ENCODE measurements at places on chromosomes 5 and 9. TPM values are rescaled to one million over a fixed set of nuclear protein-coding genes. Genes with fewer than 3 reads are reported as not detected.

DNA sequence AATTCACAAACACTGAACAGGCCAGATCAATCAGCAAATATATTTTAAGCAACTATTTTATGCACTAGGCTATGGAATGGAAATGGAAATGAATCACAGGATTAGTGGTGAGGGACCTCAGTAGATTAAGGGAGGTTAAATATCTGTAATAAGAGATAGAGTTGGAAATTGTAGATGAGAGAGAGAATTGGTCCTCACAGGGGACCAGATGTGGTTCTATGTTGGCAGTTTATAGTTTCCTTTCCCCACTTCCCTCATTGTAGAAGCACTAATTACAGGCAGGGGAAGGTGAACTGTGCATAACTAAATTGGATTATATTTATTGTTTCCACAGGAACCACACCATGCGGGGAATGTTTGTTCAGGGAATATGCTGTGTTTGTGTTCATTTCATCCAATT, 496.2 kb downstream of the ARHGEF28 start:
- no peak for DNase-seq

GRCh38 chr5:126054577-126055347, 368.4 kb upstream of the GRAMD2B start:
- DNase-seq, result no peak

DNA sequence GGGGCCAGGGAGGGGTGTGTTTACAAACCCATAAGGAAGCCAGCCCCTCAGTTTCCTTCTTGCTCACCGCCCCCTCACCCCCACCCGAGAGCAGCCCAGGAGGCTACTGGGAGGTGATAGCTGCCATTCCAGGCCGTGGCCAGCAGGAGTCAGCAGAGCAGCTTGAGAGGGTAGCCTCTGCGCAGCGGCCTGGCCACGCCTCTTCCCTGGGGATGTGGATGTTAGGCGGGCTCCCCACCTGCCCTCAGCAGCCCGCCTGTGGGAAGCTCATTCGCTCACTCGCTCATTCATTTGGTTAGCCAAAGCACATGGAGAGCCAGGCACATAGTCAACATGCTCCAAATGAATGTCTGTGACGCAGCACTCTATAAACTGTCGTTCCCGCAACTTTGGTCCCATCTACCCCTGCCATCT, 6.1 kb upstream of the DPM2 start:
- peak; percentile 95 for DNase-seq

- no peak for DNase-seq
These were observed 5.0 kb downstream of the SQSTM1 start for GRCh38 chr5:179825655-179826182.

GRCh38 chr5:97797994-97798451, 615.0 kb upstream of the RIOK2 start:
- no peak for DNase-seq

DNA sequence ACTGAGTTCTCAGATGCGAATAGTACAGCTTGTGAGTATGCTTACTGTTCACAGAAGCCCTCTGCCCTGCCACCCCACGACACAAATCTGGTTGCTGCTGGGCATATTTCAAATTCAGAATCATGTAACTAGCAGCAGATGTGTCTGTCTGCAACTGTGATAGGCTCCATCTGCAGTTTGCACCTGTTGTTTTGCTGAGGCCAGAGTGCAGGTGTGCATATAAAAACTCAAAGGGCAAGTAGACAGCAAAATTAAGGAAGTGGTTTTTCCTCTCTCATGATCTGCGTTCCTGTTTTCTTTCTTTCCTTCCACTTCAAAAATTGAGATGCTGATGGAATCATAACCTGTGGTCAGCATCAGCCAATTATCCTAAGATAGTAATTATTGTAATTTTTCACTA, 1000.5 kb downstream of the PTPRD start:
- DNase-seq, result no peak

DNA sequence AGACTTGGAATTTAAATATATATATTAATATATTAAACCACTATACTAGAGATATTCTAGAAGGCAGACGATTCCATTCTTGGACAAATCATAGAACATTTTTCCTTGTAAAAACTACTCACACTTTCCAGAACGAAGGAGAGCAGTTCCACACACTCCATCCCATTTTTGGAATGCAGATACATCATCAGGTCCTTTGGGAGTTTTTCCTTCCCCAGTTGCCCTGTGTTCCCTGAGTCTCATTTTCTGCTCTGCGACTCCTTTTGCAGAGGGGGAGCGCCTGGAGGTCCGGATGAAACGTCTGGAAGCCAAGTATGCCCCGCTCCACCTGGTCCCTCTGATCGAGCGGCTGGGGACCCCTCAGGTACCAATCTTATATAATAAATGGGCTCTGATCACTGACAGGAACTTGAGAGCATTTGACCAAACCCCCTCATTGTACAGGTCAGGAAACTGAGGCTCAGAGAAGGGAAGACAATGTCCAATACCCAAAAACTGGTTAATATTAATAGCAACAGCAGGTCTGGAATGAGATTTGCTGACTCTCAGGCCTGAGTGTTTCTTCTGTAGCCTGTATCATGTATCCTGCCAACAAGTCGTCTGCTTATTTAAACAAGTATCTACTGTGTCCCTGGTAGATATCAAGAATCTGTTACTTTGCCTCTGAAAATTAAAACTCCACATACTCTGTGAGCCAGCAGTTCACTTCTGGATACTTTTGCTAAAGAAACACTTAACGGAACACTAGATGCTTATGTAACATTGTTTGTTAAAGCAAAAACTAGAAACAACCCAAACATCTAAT, 76.8 kb upstream of the NIPAL4 start:
- DNase-seq, result no peak

GRCh38 chr5:171869956-171870355, 84.3 kb downstream of the SMIM23 start:
- no peak for DNase-seq

DNA sequence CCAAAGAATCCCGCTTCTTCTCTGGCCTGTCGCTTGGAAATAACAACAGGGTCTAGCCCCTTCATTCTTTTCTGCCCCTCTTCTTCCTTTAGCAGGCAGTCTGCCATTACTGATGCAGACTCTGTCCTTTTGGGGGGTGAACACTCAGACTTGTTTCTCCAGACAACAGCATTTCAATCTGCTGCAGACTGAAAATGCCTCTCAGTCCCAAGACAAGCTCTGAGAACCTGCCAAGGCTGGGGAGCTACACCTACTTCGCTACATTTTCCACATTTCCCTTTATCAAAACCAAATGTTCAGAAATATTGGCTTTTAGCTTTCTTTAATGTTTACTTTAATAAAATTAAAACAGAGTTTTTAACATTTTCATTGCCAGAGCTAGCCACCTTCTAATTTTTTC, 152.4 kb downstream of the MPDZ start:
- DNase-seq, result no peak

GRCh38 chr5:69043655-69043996, 50.2 kb upstream of the SLC30A5 start:
- DNase-seq, result no peak

GRCh38 chr5:132746954-132747615, at the start of gene CCNI2:
Gene CCNI2, plus strand, starts transcription at chr5:132747426. Its CDS starts 70 bp downstream, at chr5:132747496.
- DNase-seq, result no peak

DNA sequence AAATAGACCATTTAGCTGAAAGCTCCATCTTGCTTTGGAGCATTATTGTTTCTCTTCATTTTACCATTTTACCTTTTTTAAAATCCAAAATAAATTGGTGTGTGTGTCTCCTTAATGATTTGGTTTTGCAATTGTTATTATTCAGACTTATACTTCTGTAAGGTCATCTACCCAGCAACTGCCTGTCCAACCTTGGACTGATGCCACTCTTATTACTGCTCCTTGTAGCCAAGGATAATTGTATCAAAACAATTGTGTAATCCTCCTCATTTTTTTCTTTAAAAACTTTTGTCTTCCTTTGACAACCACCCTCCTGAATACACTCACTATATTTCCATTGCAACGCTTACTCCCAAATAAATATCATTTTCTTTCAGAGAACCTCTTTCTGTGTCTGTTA, 30.3 kb upstream of the HMGCR start:
- DNase-seq, result no peak

DNA sequence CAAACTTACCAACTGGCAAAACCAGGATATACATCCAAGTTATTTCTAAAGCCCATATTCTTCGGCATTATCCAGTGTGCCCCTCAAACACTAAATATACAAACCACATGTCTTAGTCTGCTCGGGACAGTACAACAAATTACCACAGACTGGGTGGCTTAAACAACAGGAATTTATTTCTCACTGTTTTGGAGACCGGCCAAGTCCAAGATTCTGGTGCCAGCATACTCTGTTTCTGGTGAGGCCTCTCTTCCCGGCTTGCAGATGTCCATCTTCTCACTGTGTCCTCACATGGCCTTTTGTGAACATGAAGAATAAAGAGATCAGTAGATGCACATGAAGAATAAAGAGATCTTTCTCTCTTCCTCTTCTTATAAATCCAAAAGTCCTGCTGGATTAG, 12.9 kb upstream of the SLCO6A1 start:
- DNase-seq, result no peak

- no peak for DNase-seq
These were observed 1.1 kb downstream of the UGCG start for GRCh38 chr9:111897601-111898137.

DNA sequence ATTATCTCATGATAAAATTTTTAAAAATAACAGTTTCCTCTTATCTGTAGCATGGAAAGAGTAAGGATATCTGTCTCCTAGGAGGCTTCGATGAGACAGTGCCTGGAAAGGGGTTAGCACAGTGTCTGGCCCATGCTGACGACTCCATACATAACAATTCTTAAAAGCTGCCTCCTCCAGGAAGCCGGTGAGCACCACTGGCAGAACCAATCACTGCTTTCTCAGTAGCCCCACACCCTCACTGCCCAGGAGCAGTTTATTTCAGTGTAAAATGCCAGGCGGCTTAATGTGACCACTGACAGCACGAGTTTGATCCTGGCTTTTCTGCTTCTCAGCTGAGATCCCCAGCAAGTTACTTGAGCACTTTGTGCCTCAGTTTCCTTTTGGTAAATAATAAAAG, 1.2 kb upstream of the NIPAL4 start:
- DNase-seq, result no peak

DNA sequence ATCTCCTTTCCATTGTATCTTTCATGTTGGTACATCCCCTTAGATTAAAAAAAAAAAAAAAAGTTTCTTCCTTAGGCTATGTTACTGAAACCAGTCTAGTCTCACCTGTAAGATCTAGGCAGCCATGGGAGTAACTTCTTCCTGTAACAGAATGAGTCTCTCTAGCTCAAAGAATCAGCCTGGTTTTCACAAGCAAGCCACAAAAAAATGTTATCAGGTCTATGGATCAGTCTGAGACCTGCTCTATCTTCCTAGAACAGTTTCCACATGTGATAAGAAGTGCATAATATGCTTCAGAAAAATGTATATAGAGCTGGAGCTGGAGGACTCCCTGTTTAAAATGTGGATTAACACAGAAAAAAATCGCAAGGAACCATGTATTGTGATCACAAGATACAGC, 53.8 kb downstream of the ARRDC3 start:
- DNase-seq, result no peak

- DNase-seq, result no peak
These were observed 618.8 kb upstream of the KLF4 start for GRCh38 chr9:108108280-108108851.

- DNase-seq, result no peak
These were observed 111.2 kb upstream of the IL12B start for GRCh38 chr5:159441441-159441840.

GRCh38 chr5:32566319-32567111, 18.8 kb upstream of the SUB1 start:
- no peak for DNase-seq

GRCh38 chr5:132901730-132902129, 28.3 kb downstream of the LEAP2 start:
- DNase-seq, result no peak

DNA sequence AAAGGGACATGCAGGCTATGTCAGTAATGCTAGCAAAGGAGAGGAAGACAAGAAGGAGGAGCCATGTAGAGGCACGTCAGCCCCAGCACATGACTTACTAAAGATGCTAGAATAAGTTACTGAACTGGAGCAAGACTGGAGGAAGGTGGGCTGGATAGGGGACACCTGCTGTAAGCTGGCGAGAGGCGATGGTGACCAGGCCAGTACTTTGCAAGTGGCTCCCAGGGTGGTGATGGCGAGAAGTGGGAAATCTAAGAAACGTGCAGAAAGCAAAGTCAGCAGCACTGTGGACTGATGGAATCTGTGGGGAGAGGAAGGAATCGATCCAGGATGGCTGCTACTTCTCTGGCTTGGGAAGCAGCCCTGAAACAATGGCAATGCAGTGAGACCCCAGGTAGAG, 617.1 kb upstream of the ADAMTS16 start:
- DNase-seq, result no peak

DNA sequence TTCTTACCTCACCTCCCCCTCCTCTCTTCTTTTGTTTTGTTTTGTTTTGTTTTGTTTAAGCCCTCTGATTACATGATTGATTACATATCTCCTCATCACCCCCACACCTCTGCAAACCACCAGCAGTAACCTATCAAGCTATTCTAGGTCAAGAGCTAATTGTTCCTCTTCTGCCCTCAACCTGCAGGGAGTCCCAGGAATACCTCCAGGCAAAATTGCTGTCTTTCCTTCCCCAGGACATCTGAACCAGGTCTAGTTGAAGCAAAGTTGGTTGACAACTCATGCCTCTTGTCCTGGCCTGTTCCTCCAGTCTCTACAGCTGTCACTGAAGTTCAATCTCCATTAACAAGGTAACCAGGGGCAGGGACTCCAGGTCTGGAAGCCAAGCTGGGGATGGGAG, 80.0 kb upstream of the PTGER4 start:
- no peak for DNase-seq

DNA sequence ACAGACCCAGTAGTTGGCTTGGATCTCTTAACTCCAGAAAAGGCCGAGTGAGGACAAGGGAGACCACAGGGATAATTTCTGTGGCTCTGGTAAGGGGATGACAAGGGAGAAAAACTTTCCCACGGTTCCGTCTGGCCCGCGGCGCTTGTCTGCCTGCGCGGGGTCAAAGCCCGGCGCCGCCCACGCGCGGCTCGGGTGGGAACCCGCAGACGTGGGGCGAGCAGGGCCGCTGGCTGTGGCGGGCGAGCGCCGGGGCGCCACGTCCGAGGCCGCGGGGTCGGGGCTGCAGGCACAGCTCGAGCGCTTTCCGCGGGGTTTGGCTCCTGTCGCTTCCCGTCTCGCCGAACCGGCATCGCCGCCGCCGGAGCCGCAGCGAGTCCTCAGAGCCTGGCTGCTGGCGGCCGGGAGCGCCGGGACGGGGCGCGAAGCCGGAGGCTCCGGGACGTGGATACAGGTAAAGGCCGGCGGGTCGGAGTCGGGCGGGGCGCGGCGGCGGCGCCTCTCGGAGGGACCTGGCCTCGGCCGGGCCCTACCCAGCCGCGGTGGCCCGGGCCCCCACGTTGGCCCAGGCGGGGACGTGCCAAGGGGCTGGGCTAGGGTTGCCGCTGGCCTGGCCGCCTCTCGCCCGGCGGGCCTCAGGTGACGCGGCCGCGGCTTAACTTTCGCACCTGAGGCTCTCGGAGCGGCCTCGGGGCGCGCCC, at the start of gene RNF180:
RNF180 (plus strand) TSS at position 344 of the 701 bp plus-strand sequence. CDS start 34,965 bp downstream, outside the sequence.
- DNase-seq, result peak; percentile 90

GRCh38 chr9:114652776-114653555, 4.6 kb downstream of the TEX53 start:
- peak; percentile 2 for DNase-seq

Gene SLC25A46
- 48.3 TPM for total RNA-seq

Gene HCN1
- not detected for total RNA-seq

Gene C8G
- not detected for total RNA-seq

Gene TXNDC8
- not detected for total RNA-seq

Gene CDX1
- total RNA-seq, result 0.35 TPM

Gene PDE6A
- not detected for total RNA-seq

Gene FGD3
- 9.8 TPM for total RNA-seq

Gene SLC27A6
- not detected for total RNA-seq

Gene ZBED3
- total RNA-seq, result 21.6 TPM

Gene PCDHGB6
- total RNA-seq, result 5.3 TPM

Gene ZNG1F
- total RNA-seq, result 3.8 TPM
